SIG-M5 (cell line): ENCODE measurements at places on chromosomes 6 and 20.

DNA sequence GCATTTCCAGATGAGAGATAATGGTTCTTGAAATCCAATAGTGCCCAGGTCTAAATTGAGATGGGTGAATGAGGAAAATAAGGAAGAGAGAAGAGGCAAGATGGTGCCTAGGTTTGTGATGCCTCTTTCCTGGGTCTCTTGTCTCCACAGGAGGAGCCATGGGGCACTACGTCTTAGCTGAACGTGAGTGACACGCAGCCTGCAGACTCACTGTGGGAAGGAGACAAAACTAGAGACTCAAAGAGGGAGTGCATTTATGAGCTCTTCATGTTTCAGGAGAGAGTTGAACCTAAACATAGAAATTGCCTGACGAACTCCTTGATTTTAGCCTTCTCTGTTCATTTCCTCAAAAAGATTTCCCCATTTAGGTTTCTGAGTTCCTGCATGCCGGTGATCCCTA lies 6.8 kb downstream of the HFE start:
- no peak for DNase-seq

- DNase-seq, result no peak
These were observed 18.8 kb downstream of the ENPP3 start for GRCh38 chr6:131655951-131656350.

GRCh38 chr20:9886227-9886626 lies 47.4 kb upstream of the PAK5 start:
- no peak for DNase-seq

- no peak for DNase-seq
These were observed 22.3 kb downstream of the STX7 start for GRCh38 chr6:132490478-132491204.

- DNase-seq, result no peak
These were observed 223.0 kb upstream of the SYNCRIP start for GRCh38 chr6:85865420-85866369.

GRCh38 chr6:144365271-144365670 lies 80.1 kb downstream of the UTRN start:
- DNase-seq, result no peak

DNA sequence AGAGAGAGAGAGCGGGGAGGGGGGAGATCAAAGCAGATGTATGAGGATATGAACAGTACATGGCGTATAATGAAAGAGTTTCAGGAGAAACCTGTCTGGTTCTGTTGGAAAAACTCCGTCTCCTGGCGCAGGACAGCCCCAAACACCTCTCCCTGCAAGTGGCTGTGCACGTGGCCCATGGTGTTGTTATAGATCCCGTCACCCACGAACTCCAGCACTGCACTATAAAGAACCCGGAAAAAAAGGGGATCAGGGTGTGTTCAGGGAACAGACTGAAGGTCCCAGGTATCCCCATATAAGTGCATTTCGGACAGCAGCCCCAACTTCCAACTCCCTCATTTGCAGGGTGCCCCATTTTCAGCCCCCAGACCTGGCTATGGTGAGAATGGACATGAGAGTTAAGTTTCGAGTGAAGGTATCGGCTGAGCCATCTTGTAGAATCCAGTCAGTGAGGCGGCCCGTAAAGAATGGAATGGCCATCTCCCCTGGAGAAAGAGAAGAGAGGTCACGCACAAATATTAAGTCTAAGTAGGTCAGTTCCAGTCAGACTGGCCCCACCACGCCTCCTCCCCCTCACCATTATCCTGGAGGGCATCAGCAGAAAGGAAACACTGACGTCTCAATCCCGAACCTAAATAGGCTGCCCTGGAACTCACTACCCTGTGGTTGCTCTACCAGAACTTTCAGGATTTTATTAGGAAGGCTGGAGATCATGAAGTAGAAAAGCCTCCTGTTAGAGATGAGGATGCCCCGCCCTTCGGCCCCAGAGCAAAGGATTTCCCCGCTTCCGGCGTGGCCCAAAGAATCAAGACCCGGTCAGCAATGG lies 1.3 kb downstream of the TAP1 start:
- no peak for DNase-seq

- no peak for DNase-seq
These were observed 191.7 kb upstream of the ZNF217 start for GRCh38 chr20:53785320-53785719.

GRCh38 chr6:105193647-105194046 lies 13.8 kb upstream of the POPDC3 start:
- DNase-seq, result no peak

- no peak for DNase-seq
These were observed 64.9 kb downstream of the SYNDIG1 start for GRCh38 chr20:24534282-24534681.

- no peak for DNase-seq
These were observed 175.5 kb downstream of the RFPL4B start for GRCh38 chr6:112522587-112522986.

GRCh38 chr6:21740376-21741124 lies 147.0 kb downstream of the SOX4 start:
- DNase-seq, result no peak

DNA sequence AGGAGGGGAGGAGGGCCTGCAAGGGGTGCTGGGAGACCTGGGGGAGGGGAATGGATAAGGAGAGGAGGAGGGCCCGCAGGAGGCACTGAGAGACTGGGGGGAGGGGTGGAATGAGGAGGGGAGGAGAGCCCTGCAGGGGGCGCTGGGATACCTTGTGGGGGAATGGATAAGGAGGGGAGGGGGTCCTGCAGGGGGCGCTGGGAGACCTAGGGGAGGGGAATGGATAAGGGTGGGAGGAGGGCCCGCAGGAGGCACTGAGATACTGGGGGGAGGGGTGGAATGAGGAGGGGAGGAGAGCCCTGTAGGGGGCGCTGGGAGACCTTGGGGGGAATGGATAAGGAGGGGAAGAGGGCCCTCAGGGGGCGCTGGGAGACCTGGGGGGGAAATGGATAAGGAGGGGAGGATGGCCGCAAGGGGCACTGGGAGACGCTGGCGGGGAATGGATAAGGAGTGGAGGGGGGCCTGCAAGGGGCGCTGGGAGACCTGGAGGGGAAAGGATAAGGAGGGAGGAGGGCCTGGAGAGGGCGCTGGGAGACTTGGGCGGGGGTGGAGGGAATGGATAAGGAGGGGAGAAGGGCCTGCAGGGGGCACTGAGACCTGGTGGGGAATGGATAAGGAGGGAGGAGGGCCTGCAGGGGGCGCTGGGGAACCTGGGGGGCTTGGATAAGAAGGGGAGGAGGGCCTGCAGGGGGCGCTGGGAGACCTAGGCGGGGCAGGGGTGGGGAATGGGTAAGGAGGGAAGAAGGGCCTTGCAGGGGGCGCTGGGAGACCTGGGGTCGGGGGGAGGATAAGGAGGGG lies 1.3 kb upstream of the CTCFL start:
- no peak for DNase-seq

DNA sequence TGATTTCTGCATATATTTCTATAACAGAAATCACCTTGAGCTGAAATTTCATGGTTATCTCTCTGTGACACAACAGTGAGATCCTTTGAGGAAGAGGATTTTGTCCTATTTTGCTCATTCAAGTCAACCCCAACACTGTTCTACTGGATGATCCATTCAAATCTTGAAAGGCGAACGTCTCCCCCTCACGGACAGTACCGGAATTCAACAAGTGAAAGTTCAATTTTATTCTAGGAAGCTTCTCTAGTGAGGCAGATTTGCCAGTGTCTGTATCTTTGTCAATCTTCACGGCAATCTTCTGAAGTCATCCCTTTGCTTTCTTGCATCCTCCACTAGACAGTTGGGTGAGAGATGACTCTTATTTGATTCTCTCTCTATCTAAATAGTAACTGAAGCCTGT lies 91.7 kb upstream of the PDE7B start:
- DNase-seq, result no peak

- peak; percentile 7 for DNase-seq
These were observed 280.5 kb downstream of the SYNE1 start for GRCh38 chr6:152356662-152357061.

- no peak for DNase-seq
These were observed 87.5 kb downstream of the SH3BGRL2 start for GRCh38 chr6:79718509-79719247.

DNA sequence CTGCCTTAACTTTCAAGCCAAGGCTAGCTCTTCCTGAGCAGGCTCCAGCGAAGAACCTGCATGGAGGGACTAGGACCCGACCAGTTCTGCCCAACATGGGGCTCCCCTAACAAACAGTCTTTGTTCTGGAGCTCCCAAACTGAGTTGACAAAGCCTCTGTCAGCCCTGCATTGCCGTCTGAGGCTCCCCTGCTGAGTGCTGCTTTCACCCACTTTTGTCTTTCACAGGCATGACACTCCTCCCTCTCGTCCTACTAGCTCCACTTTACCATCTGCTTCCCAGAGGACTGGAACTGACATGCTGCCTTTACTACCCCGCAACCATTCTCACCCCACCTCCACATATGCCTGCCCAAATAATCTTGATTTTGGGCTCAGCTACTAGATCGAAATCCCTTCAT lies 45.1 kb upstream of the B4GALT5 start:
- no peak for DNase-seq

DNA sequence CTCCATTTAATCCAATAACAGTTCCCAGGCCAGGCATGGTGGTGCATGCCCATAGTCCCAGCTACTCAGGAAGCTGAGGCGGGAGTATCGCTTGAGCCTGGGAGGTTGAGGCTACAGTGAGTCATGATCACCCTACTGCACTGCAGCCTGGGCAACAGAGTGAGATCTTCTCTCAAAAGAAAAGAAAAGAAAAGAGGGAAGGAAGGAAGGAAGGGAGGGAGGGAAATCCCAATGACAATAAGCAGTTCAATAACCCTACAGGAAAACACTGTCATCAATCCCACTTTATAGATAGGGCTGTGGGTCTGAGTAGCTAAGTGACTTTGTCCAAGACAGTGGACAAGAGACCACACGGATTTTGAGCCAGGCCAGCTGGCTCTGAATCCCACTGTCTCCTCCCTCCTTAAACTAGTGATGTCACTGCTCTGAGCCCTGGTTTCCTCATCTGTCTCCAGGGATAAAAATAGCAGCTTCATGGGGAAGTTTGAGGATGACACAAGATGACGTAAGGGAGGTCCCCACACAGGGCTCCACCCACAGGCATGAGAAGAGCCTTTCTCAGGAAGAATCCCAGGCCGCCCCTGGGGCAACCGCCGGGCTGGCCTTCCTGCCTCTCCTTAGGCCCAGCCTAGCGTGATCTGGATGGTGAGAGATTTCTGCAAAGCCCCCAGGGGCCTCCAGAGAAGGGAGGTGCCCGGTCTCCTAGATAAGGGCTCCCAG lies 7.2 kb upstream of the TRIB3 start:
- peak; percentile 36 for DNase-seq

DNA sequence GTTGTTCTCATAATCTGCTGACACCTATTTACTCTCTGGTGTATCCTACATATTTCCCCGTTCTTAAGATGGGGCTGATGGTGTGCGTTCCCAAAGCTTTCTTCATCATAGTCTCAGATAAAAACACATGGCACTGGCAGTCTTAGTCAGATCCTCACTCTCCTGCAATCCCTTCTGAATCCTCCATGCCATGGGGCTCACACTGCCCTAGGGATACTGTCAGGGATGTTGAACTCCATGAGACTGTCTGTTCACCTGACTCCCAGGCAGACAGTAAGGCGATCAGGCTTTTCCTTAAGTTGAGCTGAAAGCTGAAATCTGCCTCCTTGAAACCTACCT lies 76.0 kb downstream of the SLX4IP start:
- DNase-seq, result no peak

- no peak for DNase-seq
These were observed 575 bp downstream of the WTAP start for GRCh38 chr6:159727717-159728445.

DNA sequence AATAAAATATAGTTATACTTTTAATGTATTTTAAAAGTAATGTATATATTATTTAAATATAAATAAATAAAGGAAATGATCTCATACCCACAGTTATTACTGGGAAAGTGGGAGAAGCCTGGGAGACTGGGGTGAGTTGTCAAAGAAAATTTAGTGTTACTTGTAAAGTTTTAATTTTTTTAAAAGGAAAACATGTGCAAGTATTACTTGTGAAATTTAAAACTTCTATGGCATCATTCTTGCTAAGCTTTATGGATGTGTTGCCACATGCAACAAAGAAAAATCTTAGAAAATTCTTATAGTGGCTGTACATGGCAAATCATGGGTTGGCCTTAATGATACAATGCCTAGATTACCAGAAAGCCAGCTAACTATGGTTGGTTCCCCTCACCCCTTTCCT lies 194.0 kb upstream of the KCNK16 start:
- DNase-seq, result no peak

DNA sequence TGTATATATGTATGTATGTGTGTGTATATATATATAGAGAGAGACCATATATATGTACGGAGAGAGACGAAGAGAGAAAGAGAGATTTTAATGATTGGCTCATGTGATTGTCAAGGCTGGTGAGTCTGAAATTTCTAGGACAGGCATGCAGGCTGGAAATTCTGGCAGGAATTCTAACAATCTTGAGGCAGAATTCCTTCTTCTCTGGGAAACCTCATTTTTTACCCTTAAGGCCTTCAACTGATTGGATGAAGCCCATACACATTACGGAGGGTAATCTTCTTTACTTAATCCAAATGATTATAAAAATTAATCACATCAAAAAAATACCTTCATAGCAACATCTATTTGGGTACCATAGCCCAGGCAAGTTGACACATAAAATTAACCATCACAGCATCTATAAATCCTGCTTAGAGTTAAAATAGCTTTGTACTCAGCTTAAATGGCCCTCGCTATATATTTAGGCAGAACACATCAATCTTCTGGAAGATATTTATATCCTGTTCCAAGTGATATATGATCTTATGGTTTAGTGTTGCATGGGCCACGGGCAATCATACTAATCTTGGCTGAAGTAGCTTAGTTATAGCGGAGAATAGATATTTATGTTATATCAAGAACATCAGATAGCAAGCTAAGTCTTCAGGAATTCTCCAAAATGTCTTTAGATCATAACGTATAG lies 36.6 kb downstream of the ABRACL start:
- no peak for DNase-seq

GRCh38 chr6:10434235-10434634 lies 19.4 kb upstream of the TFAP2A start:
- no peak for DNase-seq

DNA sequence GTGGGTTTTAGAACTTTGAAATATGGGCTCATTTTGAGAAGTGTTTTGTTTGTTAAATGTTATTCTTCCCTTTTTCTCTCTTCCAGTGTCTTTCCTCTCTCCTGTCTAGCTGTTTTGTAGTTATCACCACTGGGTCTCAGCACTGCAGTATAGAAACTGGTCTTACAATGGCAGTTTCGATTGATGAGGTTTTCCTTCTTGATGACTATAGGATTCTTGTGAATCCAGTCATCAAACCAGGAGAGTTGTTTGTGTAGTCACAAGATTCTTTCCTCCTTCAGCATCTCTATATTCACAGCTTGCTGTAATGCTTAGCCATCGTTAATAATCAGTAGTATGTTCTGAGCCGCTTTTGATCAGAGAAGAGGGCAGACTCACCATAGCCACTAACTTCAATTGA lies 172.3 kb downstream of the OGFRL1 start:
- DNase-seq, result no peak

- DNase-seq, result peak; percentile 28
These were observed 301.2 kb upstream of the BMP2 start for GRCh38 chr20:6466075-6466810.
